ENCODE measurements at places on chromosomes 4 and X. TPM values are rescaled to one million over a fixed set of nuclear protein-coding genes. Genes with fewer than 3 reads are reported as not detected.

The PRR32 gene
- not detected for total RNA-seq

- DNase-seq: no peak
- H3K27ac ChIP-seq: no peak overlapping the region
- H3K4me3 ChIP-seq: no peak overlapping the region
Observed at GRCh38 chr4:23932186-23932585, 42.3 kb upstream of the PPARGC1A start.

The XAGE1A gene
- total RNA-seq: not detected

- no peak for DNase-seq
- no peak overlapping the region for H3K27ac ChIP-seq
- peaks cover 5% of the 10 kb centered on the region for H3K36me3 ChIP-seq
- H3K27me3 ChIP-seq: peaks cover 32% of the 10 kb centered on the region
Observed at GRCh38 chr4:89193843-89194242, 82.5 kb downstream of the TIGD2 start.

The CFAP99 gene
- total RNA-seq: 0.32 TPM

- no peak for DNase-seq
- H3K27me3 ChIP-seq: peaks cover 43% of the 10 kb centered on the region
- H3K27ac ChIP-seq: no peak overlapping the region
- no peaks in the 10 kb centered on the region for H3K36me3 ChIP-seq
Observed at GRCh38 chr4:140633124-140633523, 64.4 kb upstream of the UCP1 start.

GRCh38 chr4:70559211-70559830 is 32.7 kb upstream of the AMBN start:
- no peak for DNase-seq
- H3K4me1 ChIP-seq: peaks cover 4% of the 10 kb centered on the region
- no peaks in the 10 kb centered on the region for H3K36me3 ChIP-seq

The CLDN34 gene
- total RNA-seq: not detected

GRCh38 chr4:18390655-18391353 is 369.2 kb upstream of the LCORL start:
- no peak for DNase-seq
- H3K27ac ChIP-seq: no peak overlapping the region
- H3K27me3 ChIP-seq: no peaks in the 10 kb centered on the region
- H3K4me3 ChIP-seq: no peak overlapping the region

DNA sequence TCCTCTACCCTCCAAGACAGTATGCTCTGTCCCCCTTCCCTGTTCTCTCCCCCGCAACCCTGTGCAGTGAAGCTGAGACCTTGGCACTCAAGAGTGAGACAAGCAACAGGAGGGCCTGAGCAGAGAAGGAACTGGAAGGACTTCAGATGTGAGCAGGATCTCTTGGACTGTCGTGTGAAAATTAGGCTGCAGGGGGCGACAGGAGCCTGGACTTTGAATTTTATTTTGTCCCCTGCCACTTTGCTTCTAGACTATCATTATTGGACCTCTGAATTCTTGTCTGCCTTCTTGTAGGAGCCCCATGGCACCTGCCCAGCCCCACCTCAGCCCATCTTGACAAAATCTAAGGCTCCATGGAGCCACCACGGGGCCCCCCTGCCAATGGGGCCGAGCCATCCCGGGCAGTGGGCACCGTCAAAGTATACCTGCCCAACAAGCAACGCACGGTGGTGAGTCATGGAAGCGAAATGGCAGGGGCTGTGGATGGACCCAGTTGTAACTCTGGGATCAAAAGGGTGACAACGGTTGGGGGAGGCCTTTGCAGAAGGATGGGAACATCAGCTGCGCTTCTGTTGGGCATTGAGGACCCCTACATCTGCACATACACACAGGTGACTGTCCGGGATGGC is 1.7 kb downstream of the ARAF start:
- no peak for DNase-seq
- peaks cover 7% of the 10 kb centered on the region for H3K36me3 ChIP-seq
- H3K4me3 ChIP-seq: peak overlapping the region; percentile 91

The CDKL2 gene
- 0.67 TPM for total RNA-seq

DNA sequence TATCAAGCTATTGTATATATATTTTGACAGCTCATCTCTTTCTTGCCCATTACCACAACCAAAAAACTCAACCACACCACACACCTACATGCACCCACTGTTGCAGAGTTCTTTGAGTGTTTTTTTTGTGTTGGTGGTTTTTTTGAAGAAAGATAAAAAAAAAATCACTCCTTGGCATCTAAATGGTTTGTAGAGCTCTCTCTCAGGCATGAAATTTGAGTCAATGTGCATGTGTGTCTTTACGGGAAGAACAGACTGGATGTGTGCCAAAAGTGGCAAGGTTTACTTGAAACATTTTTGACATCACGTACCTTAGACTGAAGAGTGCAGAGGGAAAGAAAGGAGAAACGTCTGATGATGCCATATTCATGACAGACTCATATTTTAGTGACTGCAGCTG is 154.2 kb downstream of the FHIP1A start:
- H3K36me3 ChIP-seq: no peaks in the 10 kb centered on the region
- H3K27me3 ChIP-seq: peaks cover 32% of the 10 kb centered on the region
- H3K4me1 ChIP-seq: peaks cover 4% of the 10 kb centered on the region
- no peak overlapping the region for H3K4me3 ChIP-seq
- DNase-seq: no peak

- DNase-seq: no peak
- H3K36me3 ChIP-seq: peaks cover 3% of the 10 kb centered on the region
- H3K27me3 ChIP-seq: no peaks in the 10 kb centered on the region
- H3K4me1 ChIP-seq: no peaks in the 10 kb centered on the region
- no peak overlapping the region for H3K4me3 ChIP-seq
- H3K27ac ChIP-seq: no peak overlapping the region
Observed at GRCh38 chr4:182246401-182247205, 3.4 kb downstream of the TENM3 start.

GRCh38 chr4:75142850-75143249 is 209.9 kb downstream of the PARM1 start:
- DNase-seq: no peak
- no peak overlapping the region for H3K4me3 ChIP-seq
- no peaks in the 10 kb centered on the region for H3K4me1 ChIP-seq

- H3K4me3 ChIP-seq: peak overlapping the region; percentile 82
- no peak for DNase-seq
- H3K27me3 ChIP-seq: no peaks in the 10 kb centered on the region
- H3K36me3 ChIP-seq: no peaks in the 10 kb centered on the region
- peak overlapping the region; percentile 66 for H3K27ac ChIP-seq
Observed at GRCh38 chr4:4492161-4492847, 49.5 kb downstream of the STX18 start.

The HAUS7 gene
- 27.1 TPM for total RNA-seq

DNA sequence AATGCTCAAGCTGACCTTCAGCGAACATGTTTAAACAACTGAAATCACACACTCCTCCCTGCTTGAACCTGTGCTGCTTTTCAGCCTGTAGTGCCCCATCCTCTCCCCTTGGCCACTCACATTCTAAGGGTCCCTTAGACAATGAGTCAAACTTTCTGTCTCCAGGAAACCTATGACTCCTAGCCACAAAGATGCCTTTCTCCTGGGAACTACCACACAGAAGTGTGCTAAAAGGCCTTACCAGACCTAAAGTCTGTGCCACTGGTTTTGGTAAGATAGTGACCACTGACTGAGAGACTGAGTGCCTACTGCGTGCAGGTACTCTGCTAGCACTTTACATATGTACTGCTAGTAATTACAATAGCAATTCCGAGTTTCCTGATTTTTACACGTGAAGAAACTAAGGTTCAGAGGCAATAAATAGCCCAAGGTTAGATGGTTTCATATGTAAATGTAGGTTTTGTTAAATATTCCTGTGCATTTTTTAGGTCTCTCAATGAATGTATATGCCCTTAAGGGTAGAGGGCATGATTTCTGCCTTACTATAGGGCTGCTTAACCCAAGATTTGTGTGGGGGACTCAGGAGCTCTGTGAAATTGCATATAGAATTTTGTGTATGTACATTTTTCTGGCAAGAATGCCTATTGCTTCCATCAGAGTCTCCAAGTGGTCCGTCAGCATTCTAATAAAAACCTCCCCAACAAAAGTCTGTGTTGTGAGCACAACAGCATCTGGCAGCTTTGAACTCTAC is 71.1 kb downstream of the NSG1 start:
- H3K27ac ChIP-seq: no peak overlapping the region
- peaks cover 13% of the 10 kb centered on the region for H3K36me3 ChIP-seq
- no peaks in the 10 kb centered on the region for H3K27me3 ChIP-seq
- H3K4me1 ChIP-seq: peaks cover 37% of the 10 kb centered on the region
- no peak for DNase-seq

The CT45A2 gene
- total RNA-seq: not detected

The GPR119 gene
- not detected for total RNA-seq

DNA sequence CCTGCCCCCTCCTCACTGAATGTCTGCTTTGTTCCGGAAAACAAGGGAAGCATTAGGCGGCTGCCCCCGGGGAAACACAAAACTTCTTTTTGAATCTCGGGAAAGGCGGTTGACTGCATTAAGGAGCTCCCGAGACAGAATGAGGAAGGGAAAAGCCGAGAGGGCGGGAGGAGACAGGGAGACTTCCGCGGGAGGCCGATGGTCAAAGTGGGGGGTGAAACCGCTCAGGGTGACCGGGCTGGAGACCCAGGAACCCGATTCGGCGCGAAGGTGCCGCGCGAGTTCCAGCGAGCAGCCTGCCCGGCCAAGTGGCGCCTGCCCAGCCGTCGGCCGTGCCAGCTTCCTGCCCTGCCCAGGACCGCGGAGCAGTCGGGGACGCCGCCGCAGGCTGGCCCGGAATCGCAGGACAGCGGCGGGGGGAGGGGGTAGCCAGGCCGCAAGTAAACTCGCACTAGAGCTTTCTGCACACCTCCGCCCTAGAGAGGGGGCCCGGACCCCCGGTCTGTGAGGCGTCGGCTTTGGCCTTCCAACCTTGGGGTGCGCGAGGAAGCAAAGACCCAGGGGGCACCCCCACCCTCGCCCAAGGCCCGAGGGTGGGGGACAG is 55.1 kb upstream of the BCOR start:
- peak overlapping the region; percentile 90 for H3K4me3 ChIP-seq
- no peaks in the 10 kb centered on the region for H3K36me3 ChIP-seq
- no peaks in the 10 kb centered on the region for H3K27me3 ChIP-seq

- no peak overlapping the region for H3K4me3 ChIP-seq
- H3K36me3 ChIP-seq: no peaks in the 10 kb centered on the region
- no peaks in the 10 kb centered on the region for H3K4me1 ChIP-seq
Observed at GRCh38 chr4:186887291-186887700, 163.6 kb upstream of the FAT1 start.

The OTUD4 gene
- 63.8 TPM for total RNA-seq

The UBE2A gene
- 75.3 TPM for total RNA-seq

DNA sequence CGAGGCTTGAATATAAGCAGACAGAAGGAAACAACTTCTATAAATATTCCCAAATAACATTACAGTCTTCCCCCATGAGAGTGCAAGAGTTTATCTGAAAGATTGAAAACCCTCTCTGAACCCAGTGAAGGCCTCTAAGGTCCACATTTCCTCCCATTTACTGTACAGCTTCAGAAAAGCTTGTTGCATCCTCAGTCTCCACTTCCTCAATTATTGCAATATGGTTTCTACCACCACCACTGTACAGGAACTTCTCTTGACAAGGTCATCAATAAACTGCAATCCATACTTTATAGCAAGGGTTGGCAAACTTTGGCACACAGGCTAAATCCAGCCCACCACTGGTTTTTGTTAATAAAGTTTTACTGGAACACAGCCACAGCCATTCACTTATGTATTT is 239.0 kb downstream of the THOC2 start:
- H3K27me3 ChIP-seq: no peaks in the 10 kb centered on the region
- H3K36me3 ChIP-seq: no peaks in the 10 kb centered on the region
- H3K4me1 ChIP-seq: no peaks in the 10 kb centered on the region
- H3K4me3 ChIP-seq: no peak overlapping the region

DNA sequence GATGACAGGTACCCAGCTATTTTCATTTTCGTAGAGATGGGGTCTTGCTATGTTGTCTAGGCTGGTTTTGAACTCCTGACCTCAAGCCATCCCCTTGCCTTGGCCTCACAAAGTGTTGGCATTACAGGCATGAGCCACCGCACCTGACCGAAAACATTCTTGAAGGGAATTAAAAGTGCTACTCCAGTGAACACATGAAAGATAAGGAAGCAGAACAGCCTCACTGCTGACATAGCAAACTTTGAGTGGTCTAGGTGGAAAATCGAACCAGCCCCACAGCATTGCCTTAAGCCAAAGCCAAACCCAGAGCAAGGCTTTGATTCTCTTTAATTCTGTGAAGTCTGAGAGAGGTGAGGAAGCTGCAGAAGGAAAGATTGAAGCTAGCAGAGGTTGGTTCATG is 65.1 kb downstream of the KDM6A start:
- DNase-seq: no peak
- H3K4me1 ChIP-seq: peaks cover 29% of the 10 kb centered on the region
- no peaks in the 10 kb centered on the region for H3K36me3 ChIP-seq
- no peaks in the 10 kb centered on the region for H3K27me3 ChIP-seq
- peak overlapping the region; percentile 3 for H3K27ac ChIP-seq
- no peak overlapping the region for H3K4me3 ChIP-seq

The TMPRSS11F gene
- total RNA-seq: not detected

DNA sequence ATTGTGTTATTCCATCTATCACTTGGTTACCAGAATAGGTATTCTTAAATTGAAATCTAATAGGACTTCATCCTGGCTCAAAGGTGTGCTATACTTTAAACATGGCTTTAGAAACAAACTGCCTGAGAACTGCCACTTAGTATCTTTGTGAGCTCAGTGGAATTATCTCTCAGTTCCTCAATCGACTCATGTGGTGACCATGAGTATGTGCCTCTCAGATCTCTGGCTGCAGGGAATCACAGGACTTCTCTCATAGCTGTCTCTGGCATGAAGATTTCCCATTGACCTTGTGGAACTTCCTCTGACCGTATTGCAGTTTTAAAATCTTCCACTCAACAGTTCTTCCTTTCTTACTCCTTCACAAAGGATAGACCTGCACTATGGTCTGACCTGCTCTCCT is 681.9 kb upstream of the BOD1L1 start:
- no peaks in the 10 kb centered on the region for H3K4me1 ChIP-seq
- no peaks in the 10 kb centered on the region for H3K27me3 ChIP-seq
- no peaks in the 10 kb centered on the region for H3K36me3 ChIP-seq
- H3K4me3 ChIP-seq: no peak overlapping the region

- H3K4me1 ChIP-seq: peaks cover 15% of the 10 kb centered on the region
- no peaks in the 10 kb centered on the region for H3K36me3 ChIP-seq
- peak overlapping the region; percentile 87 for H3K27ac ChIP-seq
- no peaks in the 10 kb centered on the region for H3K27me3 ChIP-seq
- no peak overlapping the region for H3K4me3 ChIP-seq
- no peak for DNase-seq
Observed at GRCh38 chr4:26141051-26141721, 179.6 kb upstream of the RBPJ start.

- DNase-seq: peak; percentile 48
- peak within 1 kb of the TSS; percentile 90 for H3K27ac ChIP-seq
- peak within 1 kb of the TSS; percentile 89 for H3K4me3 ChIP-seq
- H3K36me3 ChIP-seq: peaks cover 7% of the 10 kb centered on the region
- H3K4me1 ChIP-seq: peaks cover 38% of the 10 kb centered on the region
Observed at GRCh38 chrX:155070975-155071693, at the start of the genes BRCC3, CMC4 and MTCP1. BRCC3 (plus strand) TSS chrX:155071508; CDS start chrX:155071528, 20 bp downstream. CMC4 (minus strand) TSS chrX:155071136; CDS start chrX:155064023, 7,113 bp downstream. MTCP1 (minus strand) TSS chrX:155071136; CDS start chrX:155066010, 5,126 bp downstream.

DNA sequence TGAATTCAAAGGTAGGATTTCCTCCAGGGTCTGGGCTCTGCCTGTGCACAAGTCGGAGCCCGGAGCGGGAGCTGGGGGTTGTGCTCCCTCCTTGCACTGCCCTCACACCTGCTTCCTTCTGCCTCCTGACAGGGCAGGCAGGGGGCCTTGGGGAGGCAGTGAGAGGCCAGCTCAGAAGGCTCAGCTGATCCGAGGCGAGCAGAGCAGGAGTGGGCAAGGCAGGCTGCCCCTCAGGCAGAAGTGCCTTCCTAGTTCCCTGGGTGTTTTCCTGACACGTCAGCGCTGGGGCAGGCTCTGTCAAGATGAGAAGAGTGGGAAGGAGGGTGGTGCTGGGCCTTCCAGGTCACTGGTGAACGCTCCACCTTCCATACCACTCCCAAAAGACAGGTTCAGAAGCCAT is 5.5 kb upstream of the IRAK1 start:
- H3K36me3 ChIP-seq: no peaks in the 10 kb centered on the region
- DNase-seq: no peak
- no peaks in the 10 kb centered on the region for H3K27me3 ChIP-seq
- no peak overlapping the region for H3K27ac ChIP-seq
- H3K4me1 ChIP-seq: peaks cover 6% of the 10 kb centered on the region

The DACH2 gene
- not detected for total RNA-seq
